ENCODE measurements at places on chromosomes 1 and 21.
A peak's percentile ranks its signal among the peaks of the same experiment; 100 is the strongest.

DNA sequence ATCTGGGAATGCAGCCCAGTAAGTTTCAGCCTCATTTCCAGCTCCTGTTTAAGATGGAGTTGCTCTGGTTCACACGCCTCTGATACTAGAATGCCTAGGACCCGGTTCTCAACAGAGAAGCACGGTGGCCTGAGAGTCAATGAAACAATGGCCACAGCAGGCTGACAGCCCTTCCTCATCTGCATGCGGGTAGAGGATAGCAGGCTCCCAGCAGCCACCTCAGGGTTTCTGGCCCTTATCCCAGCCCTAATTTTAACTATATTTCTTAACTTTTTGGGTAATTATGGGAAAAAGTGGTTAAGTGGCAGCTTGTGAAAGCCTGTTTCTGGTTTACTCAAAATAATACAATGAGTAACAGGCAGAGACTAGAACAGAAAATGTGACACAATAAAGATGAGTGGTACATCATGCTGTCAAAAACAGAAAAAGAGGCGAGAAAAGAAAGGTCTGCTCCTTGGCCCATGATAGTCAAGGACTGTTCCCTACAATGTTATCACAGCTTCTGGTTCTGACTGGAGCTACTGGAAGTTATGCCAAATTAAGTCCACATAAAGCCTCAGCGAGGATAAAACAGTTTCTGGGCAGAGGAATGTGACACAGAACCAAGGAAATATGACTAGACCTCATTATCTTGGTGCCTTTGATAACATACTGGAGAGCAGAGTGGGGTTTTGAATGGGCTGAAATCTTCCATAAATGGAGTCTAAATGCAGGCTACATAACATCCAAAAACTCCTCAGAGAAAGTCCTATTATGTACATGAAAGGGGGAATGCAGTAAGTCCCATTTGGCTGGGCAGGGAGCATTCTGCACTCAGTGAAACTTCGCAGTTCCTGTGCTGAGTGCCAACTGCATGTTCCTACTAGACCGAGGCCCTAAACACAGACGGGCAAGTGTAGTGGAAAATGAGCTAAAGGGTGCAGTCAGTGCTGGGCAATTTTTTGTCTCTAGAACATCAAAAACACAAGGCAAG, 92.1 kb downstream of the NIBAN1 start:
- DNase-seq, result no peak

DNA sequence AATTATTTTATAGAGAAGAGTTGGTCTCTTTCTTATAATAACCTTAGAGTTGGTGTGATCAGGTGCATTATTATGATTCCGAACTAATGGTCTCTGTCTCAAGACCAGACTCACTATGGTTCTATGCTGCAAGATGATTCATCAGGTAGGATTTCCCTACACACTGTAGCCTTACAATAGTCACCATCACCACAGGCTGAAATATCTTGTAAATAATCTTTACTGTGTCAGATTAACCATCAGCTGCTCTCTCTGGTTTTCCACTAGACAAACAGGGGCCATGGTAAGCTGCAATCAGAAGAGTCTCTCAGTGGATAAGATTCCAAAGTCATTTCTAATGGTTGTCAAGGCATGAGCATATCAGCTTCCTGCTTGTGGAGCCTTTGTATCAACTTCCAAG, 4.4 kb upstream of the GBP4 start:
- no peak for DNase-seq

GRCh38 chr1:212953321-212953720, 3.0 kb downstream of the VASH2 start:
- no peak for DNase-seq

DNA sequence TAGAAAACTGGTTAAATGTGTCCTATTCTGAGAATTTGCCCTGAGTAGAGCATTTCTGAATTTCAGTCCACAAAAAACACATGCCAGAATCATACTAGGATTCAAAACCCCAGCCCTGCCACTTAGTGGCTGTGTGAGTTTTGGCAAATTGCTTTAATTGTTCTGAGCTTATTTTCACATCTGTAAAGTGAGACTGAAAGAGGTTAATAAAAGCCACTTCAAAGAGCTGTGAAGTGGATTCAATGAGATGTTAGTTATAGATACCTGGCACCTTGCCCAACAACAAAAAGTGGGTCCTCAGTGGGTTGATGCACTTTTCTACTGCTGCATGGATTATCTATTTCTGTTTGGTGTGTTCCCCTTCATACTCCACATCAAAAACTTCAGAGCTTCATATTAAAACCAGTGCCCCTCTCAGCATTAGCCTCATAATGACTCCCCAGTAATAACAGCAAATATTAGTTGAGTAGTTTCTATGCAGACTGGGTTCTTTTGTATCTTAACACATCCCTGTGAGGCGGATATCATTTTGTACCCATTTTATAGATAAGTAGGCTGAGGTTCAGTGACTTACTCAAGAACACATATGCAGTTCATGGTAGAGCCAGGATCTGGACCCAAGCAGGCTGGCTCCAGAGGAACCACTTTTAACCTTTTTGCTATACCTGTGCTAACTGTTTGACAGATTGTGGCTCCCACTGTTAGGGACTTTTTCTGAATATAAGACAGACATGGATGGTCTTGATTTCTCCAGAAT, 14.2 kb upstream of the ADORA3 start:
- DNase-seq, result no peak

DNA sequence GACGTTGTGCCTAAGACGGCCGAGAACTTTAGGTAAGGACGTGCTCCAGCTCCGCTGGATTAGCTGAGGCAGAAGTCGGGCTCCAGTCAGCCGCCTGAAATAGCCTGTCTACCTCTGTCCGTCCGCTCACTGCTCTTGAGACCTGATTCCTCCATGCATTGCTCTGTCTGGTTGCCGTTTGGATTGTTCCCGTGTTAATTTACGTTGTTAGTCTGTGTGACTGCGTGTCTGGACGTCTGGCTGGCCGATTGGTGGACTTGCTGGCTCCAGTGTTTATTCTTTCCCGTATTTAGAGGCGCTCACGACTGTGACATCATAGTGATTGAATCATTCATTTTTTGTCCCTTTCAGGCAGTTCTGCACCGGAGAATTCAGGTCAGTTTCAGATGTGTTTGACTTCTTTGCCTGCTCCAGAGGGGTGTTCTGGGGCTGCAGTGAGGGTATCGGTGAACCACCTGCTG, 684 bp downstream of the PPIH start:
- peak; percentile 30 for DNase-seq
